Activated T-cell treated with anti-CD3 and anti-CD28 coated beads, Interleukin-2, amount 50 U/mL, for 72 hours (primary cell): ENCODE measurements at places on chromosomes 12 and 14. TPM values are rescaled to one million over a fixed set of nuclear protein-coding genes. Genes with fewer than 3 reads are reported as not detected.
A peak's percentile ranks its signal among the peaks of the same experiment; 100 is the strongest.

Gene OASL
- 13.6 TPM for total RNA-seq

GRCh38 chr12:94139816-94140215, 8.6 kb upstream of the PLXNC1 start:
- no peaks in the 10 kb centered on the region for H3K36me3 ChIP-seq
- DNase-seq: no peak
- H3K27ac ChIP-seq: no peak overlapping the region
- H3K4me1 ChIP-seq: peaks cover 13% of the 10 kb centered on the region

DNA sequence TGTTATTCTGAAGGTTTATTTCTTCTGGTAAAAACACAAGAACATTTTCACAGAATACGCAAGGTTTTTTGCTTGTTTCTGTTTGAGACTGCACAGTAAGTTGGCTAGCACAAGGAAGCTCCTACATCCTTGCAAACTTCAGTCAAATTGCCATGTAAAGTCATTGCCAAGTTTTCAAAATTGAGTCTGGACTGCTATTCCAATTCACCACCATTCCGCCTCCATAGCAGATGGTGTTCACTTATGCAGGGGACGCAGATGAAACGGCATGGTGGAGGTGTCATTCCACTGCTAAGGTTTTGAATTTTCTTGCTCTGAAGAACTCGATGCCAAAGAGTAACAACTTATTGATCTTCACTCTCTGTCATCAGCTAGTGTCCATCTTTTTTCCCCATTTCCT, 303.9 kb upstream of the SYT1 start:
- no peak overlapping the region for H3K4me3 ChIP-seq
- DNase-seq: no peak

DNA sequence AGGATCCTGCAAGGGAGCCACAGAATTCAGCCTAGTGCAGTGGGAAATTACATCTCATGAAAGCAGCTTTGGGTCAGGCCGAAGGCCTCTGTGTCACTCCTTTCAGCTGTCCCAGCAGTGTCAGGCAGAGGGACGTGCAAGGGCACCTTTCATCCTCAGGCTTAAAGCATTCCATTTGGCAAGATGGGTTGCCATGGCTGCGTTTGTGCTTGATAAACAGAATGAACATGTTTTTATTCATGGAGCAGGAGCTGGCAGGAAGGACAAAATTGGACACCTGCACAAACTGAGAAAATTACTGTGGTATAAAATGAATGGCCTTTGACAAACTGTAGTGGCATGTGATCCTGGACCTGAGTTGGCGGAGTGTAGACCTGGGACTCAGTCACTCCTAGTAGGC, 29.4 kb downstream of the ACAD10 start:
- no peaks in the 10 kb centered on the region for H3K4me1 ChIP-seq
- no peak overlapping the region for H3K27ac ChIP-seq
- no peak overlapping the region for H3K4me3 ChIP-seq
- no peak for DNase-seq
- H3K36me3 ChIP-seq: peaks cover 5% of the 10 kb centered on the region

DNA sequence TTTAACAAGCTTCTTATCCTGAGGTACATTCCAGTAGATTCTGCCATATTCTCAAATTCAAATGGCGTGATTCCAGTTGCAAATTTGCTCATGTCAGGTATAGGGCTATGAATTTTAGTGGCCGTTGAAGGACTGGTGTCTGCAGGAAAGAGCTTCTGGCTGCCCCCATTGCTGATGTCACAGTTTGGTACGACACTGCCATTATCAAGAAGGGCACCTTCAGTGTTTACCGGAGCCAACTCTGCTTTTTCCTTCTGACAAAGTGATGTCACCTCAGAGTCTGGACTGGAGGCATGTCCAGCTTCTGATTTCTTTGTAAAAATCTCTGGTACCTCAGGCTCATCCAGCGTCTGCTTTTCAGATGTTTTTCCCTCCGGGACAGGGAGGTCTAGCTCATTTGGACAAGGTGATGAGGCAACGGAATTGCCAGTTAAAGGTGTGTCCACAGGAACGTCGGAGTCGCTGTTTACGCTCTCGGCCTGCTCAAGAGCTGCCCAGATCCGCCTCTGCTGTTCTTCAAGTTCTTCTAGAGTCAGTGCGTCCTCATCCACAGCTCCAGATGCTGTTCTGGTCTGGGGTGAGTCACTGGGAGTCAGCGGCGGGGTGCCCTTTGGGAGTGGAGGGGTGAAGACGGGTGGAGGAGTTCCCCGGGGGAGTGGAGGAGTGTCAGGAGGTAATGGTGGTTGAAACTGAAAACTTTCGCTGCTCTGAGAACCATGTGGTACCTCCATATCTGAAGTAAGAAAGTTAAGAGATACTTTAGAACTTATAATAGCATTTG, 27.0 kb downstream of the ZCCHC8 start:
- peaks cover 38% of the 10 kb centered on the region for H3K36me3 ChIP-seq
- peak overlapping the region; percentile 90 for H3K27ac ChIP-seq
- peak; percentile 37 for DNase-seq

DNA sequence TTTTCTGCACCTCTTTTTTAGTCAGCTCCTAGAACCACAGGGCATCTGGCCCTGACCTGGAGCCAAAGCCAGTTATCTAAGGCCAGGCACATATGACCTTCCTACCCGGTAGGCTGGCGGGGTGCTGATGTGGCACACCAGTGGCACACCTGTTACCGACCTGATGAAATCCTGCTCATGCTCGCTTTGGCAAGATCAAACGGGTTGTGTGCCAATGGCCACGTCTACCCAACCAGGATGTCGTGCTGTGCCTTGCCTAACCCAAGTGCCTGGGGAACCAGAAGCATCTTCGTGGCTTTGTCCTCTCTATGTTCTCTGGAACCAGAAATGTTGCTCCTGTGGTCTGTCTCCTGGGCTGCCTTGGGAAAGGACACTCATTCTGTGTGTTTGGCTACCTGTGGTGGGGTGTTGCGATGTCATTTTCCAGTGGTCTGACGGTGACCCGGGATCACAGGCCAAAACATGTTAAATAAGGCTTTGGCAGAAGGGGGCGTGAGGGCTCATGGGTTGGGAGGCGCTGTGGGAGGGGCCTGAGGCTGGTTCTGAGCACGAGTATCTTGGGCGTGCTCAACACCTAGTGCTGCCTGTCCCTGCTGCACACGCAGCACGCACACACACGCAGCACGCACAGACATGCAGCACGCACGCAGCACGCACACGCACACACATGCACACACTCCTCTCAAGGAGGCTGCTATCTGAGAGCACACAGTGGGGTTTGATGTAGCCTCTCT, 27.9 kb downstream of the CCNK start:
- no peaks in the 10 kb centered on the region for H3K4me1 ChIP-seq
- no peak for DNase-seq
- H3K4me3 ChIP-seq: no peak overlapping the region
- peaks cover 12% of the 10 kb centered on the region for H3K36me3 ChIP-seq
- H3K27ac ChIP-seq: no peak overlapping the region

Gene PLBD1
- not detected for total RNA-seq

DNA sequence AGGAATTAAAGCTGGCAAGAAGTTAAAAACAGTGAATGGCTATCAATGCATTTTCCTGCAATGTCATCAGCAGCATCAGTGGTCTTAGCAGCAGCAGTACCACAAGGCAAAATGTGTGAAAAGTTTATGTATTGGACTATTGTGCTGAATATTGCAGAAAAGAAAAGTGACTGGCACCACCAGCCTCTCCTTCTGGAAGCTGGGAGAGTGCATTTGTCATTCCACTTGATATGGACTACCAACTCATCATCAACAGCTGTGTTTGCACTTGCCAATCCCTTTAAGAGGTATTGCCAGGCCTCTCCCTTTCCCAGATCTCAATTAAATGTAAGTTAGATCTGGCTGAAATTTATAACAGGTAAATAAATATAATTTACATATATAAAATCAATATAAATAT, 151.0 kb upstream of the GZMB start:
- H3K36me3 ChIP-seq: no peaks in the 10 kb centered on the region
- peaks cover 23% of the 10 kb centered on the region for H3K27me3 ChIP-seq
- no peak overlapping the region for H3K4me3 ChIP-seq
- H3K4me1 ChIP-seq: no peaks in the 10 kb centered on the region

GRCh38 chr14:55698051-55698450, 118.0 kb downstream of the KTN1 start:
- no peak overlapping the region for H3K27ac ChIP-seq
- peaks cover 4% of the 10 kb centered on the region for H3K36me3 ChIP-seq
- no peak overlapping the region for H3K4me3 ChIP-seq
- no peak for DNase-seq

DNA sequence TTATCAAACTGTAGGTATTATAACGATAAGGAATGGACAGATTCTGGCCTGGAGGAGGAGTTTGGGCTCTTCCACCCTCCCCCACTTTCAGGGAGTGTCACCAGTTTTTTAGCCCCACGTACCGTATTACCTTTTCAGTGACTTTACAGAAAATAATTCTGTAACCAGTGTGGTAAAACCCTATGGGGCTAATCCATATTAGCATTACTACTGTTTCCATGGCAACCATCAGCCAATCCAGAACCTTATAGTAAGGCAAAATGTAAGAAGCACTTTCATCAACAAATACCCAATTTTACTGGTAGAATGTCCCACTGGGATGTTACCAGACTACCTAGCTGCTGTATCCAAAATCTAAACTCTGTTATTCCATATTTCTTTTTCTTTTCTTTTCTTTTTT, 50.7 kb downstream of the BICDL1 start:
- H3K36me3 ChIP-seq: peaks cover 17% of the 10 kb centered on the region
- H3K4me3 ChIP-seq: no peak overlapping the region
- peaks cover 24% of the 10 kb centered on the region for H3K4me1 ChIP-seq
- peak overlapping the region; percentile 65 for H3K27ac ChIP-seq
- no peaks in the 10 kb centered on the region for H3K27me3 ChIP-seq

DNA sequence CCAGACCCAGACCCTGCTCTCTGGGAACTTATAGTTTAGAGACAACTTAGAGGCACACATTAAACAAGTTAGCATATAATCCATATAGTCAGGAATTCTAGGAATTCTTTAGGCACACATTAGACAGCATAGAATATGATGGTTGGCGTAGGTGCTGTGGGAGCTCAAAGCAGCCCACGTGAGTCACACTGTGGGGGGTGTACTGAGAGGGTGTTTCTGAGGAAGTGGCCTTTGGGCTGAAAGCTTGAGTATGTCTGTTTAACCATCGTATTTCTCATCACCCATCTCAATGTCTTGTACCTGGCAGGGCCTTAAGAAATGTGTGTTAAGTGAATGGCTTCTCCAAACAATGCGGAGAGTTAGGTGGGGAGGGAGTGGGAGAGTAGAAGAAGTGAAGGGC, 67.2 kb downstream of the TMEM30B start:
- H3K4me1 ChIP-seq: peaks cover 16% of the 10 kb centered on the region
- H3K4me3 ChIP-seq: no peak overlapping the region
- peaks cover 38% of the 10 kb centered on the region for H3K27me3 ChIP-seq
- no peaks in the 10 kb centered on the region for H3K36me3 ChIP-seq
- DNase-seq: peak; percentile 12

DNA sequence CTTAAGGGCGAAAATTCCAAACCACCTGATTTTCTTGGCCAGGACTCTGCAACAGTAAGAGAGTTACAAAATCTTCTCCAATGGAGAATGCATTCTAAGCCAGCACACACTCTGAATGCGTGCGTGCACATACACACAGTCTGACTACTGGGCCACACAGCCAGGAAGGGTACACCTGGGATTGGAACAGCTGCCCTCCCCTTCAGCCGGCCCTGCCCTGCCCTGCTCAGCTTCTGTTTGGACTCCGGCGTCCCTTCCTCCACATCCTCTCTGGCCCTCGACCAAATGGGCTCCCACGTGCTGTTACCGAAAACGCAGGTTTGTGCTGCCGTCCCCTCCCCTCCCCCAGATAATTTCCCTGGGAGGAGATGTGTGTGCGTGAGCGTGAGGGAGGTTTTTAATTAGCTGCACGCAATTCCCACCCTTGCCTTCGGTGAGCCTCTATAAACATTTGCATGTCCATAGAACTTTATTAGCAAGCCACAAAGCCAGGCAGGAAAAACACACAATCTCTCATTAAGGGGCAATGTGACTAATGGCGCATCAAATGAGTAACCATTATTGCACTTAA, 43.0 kb downstream of the CCNK start:
- H3K27ac ChIP-seq: no peak overlapping the region
- H3K36me3 ChIP-seq: no peaks in the 10 kb centered on the region
- H3K4me1 ChIP-seq: peaks cover 9% of the 10 kb centered on the region
- no peak overlapping the region for H3K4me3 ChIP-seq

- H3K27me3 ChIP-seq: peaks cover 17% of the 10 kb centered on the region
- peaks cover 11% of the 10 kb centered on the region for H3K4me1 ChIP-seq
- H3K4me3 ChIP-seq: no peak overlapping the region
- H3K27ac ChIP-seq: no peak overlapping the region
Observed at GRCh38 chr12:94704452-94705306, 54.3 kb upstream of the TMCC3 start.

- no peaks in the 10 kb centered on the region for H3K36me3 ChIP-seq
- H3K4me3 ChIP-seq: no peak overlapping the region
- no peaks in the 10 kb centered on the region for H3K4me1 ChIP-seq
- no peak overlapping the region for H3K27ac ChIP-seq
- H3K27me3 ChIP-seq: no peaks in the 10 kb centered on the region
- no peak for DNase-seq
Observed at GRCh38 chr14:37018571-37019240, 153.7 kb downstream of the SLC25A21 start.

DNA sequence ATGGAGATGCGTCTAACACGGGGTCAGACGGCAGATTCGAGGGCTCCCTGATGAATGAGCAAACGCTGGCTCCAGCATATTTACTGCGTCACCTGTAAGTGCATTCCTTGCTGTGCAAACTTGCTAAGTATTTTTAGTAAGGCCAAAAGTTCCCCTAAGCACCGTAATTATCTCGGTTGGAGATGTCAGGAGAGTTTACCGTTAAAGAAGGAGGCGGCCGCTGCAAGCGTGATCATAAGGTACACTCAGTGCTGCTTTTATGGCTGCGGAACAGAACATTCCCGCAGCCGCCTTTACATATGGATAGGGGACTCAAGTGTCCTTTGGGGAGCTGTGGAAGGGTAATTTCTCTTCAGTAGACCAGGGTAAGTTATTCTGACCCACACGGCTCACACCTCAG, 175.6 kb downstream of the GLT1D1 start:
- no peak overlapping the region for H3K4me3 ChIP-seq
- no peak overlapping the region for H3K27ac ChIP-seq
- H3K4me1 ChIP-seq: no peaks in the 10 kb centered on the region
- no peaks in the 10 kb centered on the region for H3K27me3 ChIP-seq

DNA sequence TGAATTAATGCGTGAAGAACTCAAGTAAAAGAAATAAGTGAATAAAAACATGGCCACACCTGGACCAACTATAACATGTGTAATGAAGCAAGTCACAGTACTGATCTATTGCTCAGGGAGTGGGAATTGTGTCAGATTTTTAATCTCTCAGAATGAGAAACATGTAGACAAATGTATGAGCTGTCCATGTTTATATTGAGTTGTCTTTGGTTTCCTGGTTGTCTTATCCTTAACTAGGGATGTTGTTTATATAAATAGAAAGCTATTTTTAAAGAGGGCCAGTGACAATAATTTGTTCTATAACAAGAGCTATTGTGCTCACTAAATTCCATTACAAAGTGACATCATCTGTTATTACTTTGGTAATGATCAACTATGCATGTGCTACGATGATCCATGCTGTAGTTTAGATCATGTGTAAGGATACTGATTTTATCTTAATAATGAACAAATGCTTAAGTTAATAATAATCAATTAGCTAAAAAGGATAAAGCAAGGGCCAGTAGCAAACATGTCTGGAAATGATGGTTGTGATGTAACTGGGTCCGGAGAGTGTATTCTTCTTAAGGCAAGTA, 91.3 kb upstream of the RTL1 start:
- no peaks in the 10 kb centered on the region for H3K4me1 ChIP-seq
- no peak overlapping the region for H3K4me3 ChIP-seq
- no peaks in the 10 kb centered on the region for H3K36me3 ChIP-seq
- H3K27me3 ChIP-seq: peaks cover 27% of the 10 kb centered on the region
- no peak for DNase-seq
- H3K27ac ChIP-seq: no peak overlapping the region
